ENCODE measurements at places on chromosomes 5 and 9. TPM values are rescaled to one million over a fixed set of nuclear protein-coding genes. Genes with fewer than 3 reads are reported as not detected.

SLCO4C1 gene
- total RNA-seq: not detected

LECT2 gene
- not detected for total RNA-seq

DNA sequence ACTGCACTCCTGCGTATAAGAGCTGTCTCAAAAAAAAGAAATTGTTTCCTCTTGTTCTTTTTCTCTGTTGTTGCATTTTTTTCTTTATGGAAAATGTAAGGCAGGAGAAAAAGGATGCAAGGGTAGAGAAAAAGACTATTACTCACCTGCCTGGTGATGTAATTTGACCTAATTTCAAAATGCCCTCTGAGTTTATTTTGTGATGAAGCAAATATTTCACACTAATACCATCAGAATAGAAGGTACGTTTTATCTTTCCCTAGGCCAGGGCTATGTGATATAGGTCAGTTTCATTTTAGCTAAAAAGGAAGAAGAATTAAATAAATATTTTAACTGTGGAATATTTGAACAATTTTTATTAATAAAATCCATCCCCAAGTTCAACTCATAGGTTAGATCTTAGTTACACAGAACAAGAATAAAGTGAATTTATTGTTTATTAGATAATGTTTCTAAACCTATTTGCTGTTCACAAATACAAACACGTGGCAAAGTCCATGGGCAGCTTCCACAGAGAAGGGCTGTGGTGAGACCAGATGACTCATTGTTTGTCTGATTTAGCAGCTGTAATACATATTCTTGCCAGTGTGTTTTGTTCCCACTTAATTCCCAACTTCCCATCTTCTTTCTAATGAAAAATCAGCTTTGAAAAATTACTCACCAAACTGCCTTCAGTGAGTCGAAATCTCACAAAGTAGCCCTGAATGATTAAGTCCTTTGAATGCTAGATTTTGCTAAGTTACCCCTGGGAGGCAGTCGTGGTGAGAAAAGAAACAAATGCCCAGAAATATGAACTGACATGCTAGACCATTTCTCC lies 52.8 kb upstream of the CCDC112 start:
- H3K27ac ChIP-seq: peak overlapping the region; percentile 88
- H3K4me3 ChIP-seq: peak overlapping the region; percentile 42
- H3K4me1 ChIP-seq: peaks cover 26% of the 10 kb centered on the region
- H3K27me3 ChIP-seq: no peaks in the 10 kb centered on the region

HTR1A gene
- total RNA-seq: not detected

GRCh38 chr5:445591-445990 lies 2.6 kb downstream of the EXOC3 start:
- H3K27ac ChIP-seq: no peak overlapping the region
- DNase-seq: no peak
- H3K27me3 ChIP-seq: no peaks in the 10 kb centered on the region
- peaks cover 9% of the 10 kb centered on the region for H3K4me1 ChIP-seq
- H3K4me3 ChIP-seq: no peak overlapping the region
- peaks cover 17% of the 10 kb centered on the region for H3K36me3 ChIP-seq

DNA sequence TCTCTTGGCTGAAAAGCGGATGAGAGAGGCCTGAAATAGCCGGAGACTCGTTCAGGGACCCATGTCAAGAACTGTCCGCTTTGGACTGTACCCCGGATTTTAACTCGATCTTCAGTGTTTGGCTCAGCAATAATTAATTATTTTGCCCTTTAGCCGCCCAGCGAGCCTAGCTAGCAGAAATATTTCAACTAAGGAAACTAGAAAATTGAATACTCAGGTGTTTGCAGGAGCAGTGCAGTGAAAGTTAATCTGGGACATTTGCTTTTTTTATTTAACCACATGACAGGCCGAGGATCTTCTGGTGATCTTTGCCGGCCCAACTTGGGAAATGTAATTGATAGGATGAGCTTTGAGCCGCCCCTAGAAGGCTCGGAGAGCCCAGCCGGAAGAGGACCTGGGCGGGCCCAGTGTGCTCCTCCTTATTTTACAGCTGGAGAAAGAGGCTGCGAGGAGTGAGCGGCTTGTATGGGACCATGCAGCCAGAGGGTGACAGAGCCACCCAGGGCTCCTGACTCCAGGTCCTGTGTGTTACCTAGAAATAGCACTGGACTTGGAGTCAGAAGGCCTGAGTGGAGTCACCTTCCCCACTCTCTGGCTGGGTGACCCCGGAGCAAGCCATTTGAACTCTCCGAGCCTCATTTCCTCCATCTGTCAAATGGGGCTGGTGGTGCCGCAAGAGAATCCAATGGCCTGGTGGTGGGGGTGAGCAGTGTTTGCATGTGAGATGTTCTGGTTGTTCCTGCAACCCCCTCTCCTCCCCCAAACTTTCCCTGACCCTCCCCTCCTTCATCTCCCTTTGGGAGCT lies 2.4 kb downstream of the PPARGC1B start:
- no peaks in the 10 kb centered on the region for H3K36me3 ChIP-seq
- peak overlapping the region; percentile 85 for H3K4me3 ChIP-seq
- H3K27me3 ChIP-seq: peaks cover 30% of the 10 kb centered on the region
- DNase-seq: peak; percentile 28
- H3K27ac ChIP-seq: no peak overlapping the region
- 0 out of 2 replicates have a peak, but pooled peaks cover 5% of the 10 kb centered on the region for H3K4me1 ChIP-seq

GRCh38 chr5:121090822-121091221 lies 626.7 kb downstream of the PRR16 start:
- no peaks in the 10 kb centered on the region for H3K4me1 ChIP-seq
- peak; percentile 2 for DNase-seq
- no peaks in the 10 kb centered on the region for H3K27me3 ChIP-seq

KIF27 gene
- total RNA-seq: 3.5 TPM

DNA sequence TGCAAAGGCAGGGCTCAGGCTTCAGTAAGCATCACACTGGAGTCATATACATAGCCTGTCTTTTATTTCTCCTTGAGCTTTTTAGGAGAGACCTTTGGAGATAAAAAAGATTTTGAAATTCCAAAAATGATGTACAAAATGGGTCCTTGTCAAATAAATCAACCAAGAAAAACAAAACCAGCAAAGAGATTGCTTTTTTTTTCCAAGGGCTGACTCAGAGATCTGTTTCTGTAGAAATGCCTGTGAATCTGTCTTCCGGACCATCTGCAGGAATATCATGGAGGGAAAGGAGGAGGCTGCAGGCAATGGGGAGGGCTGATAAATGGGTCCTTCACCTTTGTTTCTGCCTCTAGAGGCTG lies 77.4 kb downstream of the SLIT3 start:
- H3K4me3 ChIP-seq: no peak overlapping the region
- peaks cover 10% of the 10 kb centered on the region for H3K4me1 ChIP-seq
- H3K27ac ChIP-seq: no peak overlapping the region
- peak; percentile 51 for DNase-seq

- H3K4me3 ChIP-seq: peak overlapping the region; percentile 72
- no peak overlapping the region for H3K27ac ChIP-seq
- no peaks in the 10 kb centered on the region for H3K27me3 ChIP-seq
- H3K4me1 ChIP-seq: no peaks in the 10 kb centered on the region
Measured at GRCh38 chr5:154405078-154405792, 40.6 kb upstream of the SAP30L start.

All from GM23248 (cell line).